ENCODE measurements at places on chromosomes 11 and 22.
A peak's percentile ranks its signal among the peaks of the same experiment; 100 is the strongest.

DNA sequence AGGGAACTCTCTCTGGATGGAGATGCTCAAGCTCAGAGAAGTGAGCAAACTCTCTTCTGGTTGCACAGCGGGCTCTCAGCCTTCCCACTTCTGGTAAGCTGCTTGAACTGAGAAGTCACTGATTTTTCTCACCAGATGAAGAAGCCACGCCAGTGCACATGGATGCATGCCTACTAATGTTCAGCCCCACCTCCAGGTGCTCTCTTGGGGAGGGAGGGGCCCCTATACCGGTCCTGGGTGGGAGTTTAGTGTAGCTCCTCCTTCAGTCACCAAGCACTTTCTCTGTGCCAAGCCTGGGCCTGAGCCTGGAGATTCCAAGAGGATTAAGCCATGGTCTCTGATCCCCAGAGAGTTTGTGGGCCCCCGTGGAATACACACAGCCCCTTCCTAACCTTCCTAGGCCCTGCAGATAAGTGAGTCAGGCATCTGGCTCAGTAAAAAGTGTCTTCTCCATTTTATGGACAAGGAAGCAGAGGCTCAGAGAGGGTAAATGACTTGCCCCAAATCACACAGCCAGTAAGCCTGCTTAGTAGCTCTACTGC, 142.2 kb downstream of the ST3GAL4 start:
- no peak for DNase-seq

DNA sequence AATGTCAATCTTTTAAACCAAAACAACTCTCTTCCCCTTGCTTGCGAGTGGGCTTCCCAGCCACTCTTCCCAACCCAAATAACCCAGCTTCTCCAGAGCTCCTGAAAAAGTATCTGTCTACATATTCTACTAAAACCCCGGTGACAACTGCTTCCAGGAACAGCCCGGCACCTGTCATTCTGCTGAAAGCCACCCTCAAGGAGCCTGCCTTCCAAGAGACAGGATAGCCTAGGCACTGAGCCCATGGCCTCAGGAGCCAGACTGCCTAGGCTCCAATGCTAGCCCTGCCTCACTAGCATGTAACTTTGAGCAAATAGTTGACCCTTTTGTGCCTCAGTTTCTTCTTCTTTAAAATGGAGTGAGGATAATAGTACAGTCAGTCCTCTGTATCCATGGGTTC, 459.8 kb downstream of the SOX6 start:
- no peak for DNase-seq

GRCh38 chr22:39090426-39091064, 6.5 kb upstream of the APOBEC3H start:
- DNase-seq, result no peak

DNA sequence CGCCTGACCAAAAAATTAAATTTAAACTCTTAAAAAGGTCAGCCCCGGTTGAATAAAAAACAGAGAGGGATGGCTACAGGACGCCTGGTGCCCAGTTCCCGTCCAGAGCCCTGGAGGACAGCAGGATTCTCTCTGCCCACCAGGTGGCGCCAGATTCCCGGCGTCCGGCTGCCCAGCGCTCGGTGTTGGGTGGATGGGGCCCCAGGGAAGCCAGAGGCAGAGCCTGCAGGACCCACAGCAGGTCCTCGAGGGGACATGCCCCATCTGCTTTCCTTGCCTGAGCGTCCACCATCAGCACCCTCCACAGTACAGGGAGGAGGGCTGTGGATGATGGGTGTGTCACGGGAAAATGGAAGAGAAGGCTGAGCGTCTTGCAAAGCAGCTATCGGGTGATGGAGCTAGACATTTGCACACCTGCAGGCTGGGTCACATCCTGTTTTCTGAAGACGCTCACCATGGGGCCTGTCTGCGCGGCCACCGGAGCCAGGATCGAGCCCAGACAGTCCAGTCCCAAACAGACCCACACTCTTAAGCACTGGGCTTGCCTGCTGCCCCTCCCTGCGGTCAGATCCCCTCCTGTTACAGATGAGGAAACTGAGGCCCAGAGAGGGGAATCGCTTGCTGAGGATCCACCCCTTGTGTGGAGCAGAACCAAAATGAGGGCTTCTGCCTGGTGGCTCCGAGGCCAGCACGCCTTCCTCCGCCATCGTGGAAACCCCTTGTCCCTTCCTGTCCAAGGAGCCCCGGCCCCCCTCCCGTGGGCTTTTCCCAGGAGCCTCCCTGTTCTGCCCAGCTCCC, 18.5 kb upstream of the CBX7 start:
- peak; percentile 80 for DNase-seq

- no peak for DNase-seq
Measured at GRCh38 chr11:79957702-79958101, 516.9 kb upstream of the TENM4 start.

GRCh38 chr22:30243661-30244060, 2.9 kb downstream of the LIF start:
- no peak for DNase-seq

GRCh38 chr11:69000831-69001242, 12.2 kb downstream of the MRGPRF start:
- DNase-seq, result no peak

- DNase-seq, result no peak
Measured at GRCh38 chr11:109076870-109077269, 345.1 kb upstream of the C11orf87 start.

- DNase-seq, result no peak
Measured at GRCh38 chr11:75939992-75940391, 125.0 kb downstream of the UVRAG start.

- DNase-seq, result no peak
Measured at GRCh38 chr11:43575913-43576310, 104.6 kb upstream of the HSD17B12 start.
